Cortex of kidney (tissue), 1 donor: ENCODE measurements at places on chromosomes 6 and 20.

- no peak for DNase-seq
Observed at GRCh38 chr6:133955582-133956415, 2.8 kb downstream of the TBPL1 start.

- no peak for DNase-seq
Observed at GRCh38 chr6:133817460-133818047, 71.4 kb upstream of the TCF21 start.

- no peak for DNase-seq
Observed at GRCh38 chr6:158938811-158939254, 61.2 kb downstream of the RSPH3 start.

- no peak for DNase-seq
Observed at GRCh38 chr20:289693-290083, 862 bp downstream of the C20orf96 start.

DNA sequence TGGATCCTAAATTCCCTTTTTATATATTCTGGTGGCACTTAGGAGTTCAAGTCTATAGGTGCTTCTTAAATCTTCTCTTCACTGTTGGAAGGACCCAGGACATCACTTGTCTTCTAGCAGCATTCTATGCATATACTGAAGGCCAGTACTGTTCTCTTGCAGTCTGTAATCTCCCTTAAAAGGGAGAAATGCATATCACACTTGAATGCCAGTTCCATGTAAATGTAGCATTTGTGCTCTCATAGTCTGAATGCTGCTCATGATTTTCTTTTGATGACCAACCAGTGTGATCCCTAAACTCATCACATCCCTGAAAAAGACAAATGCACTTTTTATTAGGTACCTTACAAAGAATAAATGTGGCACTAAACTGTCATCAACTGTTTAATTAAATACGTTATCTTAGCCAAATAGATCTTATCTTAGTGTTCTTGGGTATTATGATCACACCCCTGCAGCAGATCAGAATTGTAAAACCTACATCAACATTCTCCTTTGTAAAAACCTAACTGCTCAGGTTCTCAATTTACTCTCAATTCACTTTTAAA, 176.1 kb downstream of the EPHA7 start:
- no peak for DNase-seq

DNA sequence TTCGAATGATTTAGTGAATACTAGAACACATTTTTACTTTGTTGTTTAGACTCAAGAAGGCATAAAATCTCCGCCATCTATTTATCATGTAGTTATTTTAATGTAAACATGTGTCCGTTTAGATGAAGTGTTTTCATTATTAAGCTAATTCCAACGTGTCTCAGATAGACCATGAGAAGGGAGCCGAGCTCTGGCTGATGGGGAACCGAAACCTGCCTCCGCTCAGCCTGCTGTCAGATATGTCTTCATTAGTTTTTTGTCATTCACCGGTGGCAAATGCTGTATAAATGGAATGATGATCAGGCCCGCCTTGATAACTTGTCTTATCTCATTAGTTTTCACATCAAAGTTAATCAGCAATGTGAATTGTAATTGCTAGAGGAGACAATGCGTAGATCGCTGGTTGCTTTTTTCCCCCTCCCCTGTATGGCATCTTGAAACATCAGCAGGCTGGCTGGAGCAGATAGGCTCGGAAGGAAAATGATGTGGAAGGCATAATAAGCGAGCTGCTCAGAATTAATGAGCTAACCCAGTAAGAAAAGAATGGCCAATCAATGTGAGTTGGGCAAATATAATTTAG, 136.4 kb downstream of the LINC00237 start:
- DNase-seq, result no peak

- no peak for DNase-seq
Observed at GRCh38 chr20:2172305-2173175, 70.9 kb downstream of the STK35 start.

GRCh38 chr6:50124572-50124971, 74.8 kb upstream of the DEFB112 start:
- DNase-seq, result no peak

DNA sequence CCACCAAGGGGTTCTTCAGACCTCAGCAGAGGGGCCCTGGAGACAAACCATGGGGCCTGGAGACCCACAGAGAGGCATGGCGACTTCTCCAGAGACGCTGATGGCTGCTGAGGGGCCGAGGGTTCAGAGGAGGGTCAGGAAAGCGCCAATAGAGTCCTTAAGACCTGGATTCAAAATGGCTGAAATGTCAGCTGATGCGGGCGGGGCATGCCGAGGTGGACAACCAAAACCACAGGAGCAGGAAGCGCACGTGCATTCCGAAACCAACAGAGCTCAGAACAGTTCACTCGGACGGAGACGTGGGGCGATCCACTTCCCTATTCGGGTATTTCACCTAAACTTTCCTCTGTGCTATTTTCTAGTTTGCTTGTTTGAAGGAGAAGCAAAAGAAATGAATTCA, 99.9 kb upstream of the RIN2 start:
- DNase-seq, result no peak

DNA sequence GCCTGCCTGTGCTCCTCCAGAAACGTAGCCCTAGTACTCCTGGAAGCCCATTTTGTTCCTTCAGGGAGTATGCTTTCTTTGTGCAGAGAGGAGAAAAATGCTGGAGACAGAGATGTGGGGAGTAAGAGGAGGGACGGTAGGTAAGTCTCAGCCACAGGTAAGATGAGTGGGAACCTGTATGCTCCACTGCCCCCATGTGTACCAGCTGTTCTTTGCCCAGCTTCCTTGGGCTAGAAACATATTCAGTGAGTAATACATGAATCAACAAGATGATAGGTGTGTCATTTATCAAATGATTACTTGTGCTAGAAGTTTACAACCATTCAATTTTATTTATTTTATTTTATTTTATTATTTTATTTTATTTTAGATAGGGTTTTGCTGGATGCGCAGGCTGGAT, 13.6 kb upstream of the CEP85L start:
- no peak for DNase-seq

- DNase-seq, result no peak
Observed at GRCh38 chr6:118931436-118931835, 3.5 kb downstream of the MCM9 start.

DNA sequence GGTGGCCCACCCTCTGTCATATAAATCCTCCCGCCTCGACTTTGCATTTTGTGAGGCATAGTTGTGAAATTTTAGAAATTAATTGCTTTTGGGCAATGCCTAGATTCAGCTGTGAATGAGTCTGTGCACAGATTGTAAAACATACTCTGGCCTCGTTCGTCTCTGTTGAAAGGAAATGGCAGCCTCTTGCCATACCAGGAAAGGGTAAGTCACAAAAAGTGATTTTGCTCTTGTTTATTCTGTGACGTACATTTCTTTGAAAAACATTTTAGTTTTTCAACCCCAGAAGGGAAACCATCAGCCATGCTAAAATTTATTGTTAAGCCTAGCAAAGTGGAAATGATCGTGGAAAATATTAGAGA, 15.3 kb upstream of the EXOC2 start:
- DNase-seq, result no peak

DNA sequence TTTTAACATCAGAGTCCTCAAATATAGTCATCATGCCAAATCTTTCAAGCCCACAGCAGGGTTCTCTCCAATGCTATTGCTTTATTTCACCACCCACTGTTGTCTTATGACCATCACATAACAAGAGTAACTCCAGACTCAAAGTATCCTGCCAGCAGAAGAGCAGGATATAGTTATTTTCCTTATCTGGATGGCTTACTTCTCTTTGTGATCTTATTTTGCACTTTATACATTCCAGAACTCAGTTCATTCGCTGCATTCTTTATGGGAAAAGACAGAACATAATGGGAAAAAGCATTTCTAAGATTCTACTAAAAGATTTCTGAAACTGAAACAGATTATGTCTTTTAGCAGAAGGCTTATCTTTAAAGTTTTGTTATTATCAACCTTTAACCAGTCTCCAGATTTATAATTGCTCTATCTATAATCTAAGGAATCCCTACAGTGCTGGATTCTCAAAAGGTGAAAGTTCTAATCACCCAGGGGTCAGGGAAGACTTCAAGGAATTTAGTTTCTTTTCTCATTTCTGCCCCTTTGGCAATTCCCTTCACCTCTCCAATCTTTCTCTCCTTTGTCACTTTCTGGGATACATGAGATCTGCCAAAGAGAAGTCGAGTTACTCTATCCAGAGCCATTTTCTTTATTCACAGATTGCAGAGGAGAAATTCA, 190.4 kb downstream of the TPBG start:
- no peak for DNase-seq

DNA sequence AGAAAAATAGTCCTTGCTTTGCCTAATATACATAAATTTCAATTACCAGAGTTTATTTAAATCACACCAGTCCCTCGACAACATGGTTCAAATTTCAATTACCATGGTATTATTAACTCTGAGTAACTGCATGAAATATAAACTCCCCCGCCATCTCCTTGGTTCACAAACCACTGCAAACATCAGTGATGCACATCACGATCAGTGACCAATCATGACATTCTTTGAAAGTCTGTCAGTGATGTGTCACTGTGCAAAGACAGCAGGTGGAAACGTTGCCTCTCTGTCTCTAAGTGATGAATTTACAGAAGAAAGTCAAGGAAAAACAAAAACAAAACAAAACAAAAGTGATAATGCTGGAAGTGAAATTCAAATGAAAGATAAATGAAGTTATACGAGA, 86.7 kb downstream of the TASP1 start:
- no peak for DNase-seq

- DNase-seq, result no peak
Observed at GRCh38 chr20:61303675-61304074, 51.6 kb downstream of the CDH4 start.

DNA sequence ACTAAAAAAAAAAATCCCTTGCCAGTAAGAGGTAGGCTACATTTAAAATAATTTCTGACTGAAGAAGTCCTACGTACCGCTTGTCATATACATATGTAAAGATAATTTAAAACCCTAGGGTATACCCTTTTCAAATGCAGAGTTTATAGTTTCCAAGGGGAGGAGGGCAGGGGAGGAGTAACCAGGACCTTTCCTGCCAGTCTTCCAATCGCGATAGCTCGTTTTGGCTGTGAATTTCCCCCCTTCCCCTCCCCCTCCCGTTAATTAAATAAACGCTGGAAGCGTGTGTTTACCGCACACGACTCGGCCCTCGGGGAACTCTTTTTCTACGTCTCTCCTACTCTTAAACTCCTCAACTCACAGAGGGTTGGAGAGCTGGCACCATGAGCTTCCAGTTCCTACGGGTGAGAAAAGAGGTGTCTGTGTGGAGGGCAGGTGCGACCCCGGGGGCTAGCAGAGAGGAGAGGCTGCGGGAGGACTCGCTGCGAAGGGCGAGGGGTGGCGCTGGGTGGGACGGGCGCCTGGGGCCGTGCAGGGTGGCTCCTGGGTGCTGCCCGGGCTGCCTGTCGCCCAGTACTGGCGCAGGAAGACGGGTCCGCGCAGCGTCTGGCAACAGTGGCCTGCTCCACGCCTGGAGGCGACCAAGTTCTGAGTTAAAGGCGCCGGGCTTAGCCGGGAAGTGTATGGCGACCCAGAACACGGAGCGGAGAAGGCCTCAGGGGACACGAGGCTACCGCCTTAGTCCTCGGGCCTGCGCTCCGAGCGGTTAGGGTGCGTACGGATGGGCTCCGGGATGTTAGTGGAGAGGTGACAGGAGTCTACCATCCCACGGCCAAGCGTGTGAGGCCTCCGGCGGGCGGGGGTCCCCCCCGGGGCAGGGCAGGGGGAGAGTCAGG, 4.1 kb upstream of the TFAP2C start:
- DNase-seq, result no peak

GRCh38 chr6:134936931-134937330, 13.0 kb downstream of the ALDH8A1 start:
- DNase-seq, result no peak

GRCh38 chr6:247351-247750, 44.9 kb upstream of the DUSP22 start:
- no peak for DNase-seq
